Left ventricle myocardium inferior (tissue), 1 donor: ENCODE measurements at places on chromosomes 5 and 9. TPM values are rescaled to one million over a fixed set of nuclear protein-coding genes. Genes with fewer than 3 reads are reported as not detected.
A peak's percentile ranks its signal among the peaks of the same experiment; 100 is the strongest.

DNA sequence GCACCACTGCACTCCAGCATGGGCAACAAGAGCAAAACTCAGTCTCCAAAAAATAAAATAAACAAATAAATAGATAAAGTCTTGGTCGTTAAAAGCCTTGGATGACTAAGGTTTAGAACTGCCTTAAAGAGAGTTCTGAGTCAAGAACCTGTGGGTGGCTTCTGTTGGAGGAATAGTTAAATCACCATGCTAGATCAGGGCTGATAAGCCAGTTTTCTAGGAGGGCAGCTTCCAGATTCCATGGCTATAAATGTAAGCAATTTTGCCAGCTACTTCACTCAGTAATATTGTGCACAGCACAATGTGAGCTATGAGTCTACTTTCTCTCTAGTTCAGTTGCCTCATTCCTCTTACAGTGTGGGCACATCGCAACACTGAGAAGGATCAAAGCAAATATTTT, 242.1 kb upstream of the NUDT12 start:
- no peaks in the 10 kb centered on the region for H3K4me1 ChIP-seq
- no peaks in the 10 kb centered on the region for H3K27me3 ChIP-seq
- DNase-seq = no peak
- H3K36me3 ChIP-seq = no peaks in the 10 kb centered on the region

DNA sequence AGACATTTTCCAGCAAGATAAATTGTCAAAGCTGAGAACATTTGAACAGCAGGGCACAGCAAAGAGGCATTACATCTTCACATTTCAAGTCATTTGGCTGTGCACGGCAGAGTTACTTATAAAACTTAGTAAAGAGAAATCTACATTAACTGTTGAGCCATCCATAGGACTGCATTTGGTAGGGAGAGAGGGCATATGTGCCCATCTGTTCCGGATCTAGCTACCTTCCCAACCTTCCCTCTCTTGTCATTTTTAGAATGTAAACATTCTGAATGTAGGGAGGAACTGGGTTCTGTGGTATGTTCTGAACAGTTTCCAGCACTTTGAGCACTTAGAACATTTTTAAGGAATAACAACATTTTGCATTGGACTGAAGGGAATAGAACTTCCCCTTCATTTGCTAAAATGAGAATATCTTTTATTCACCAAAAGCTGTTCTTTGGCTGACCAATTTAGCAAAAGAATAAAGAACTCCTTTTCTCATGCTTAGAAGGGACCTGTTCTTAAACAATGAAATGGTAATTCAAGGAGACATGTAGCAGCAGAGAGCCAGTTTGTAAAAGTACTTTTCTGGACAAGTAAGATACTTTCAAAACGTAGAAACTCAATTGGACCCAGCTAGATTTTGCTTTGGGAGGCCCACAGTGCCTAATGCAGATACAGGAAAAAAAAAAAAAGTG, 104.4 kb downstream of the CETN3 start:
- DNase-seq = no peak
- no peak overlapping the region for H3K27ac ChIP-seq
- H3K27me3 ChIP-seq = no peaks in the 10 kb centered on the region

DNA sequence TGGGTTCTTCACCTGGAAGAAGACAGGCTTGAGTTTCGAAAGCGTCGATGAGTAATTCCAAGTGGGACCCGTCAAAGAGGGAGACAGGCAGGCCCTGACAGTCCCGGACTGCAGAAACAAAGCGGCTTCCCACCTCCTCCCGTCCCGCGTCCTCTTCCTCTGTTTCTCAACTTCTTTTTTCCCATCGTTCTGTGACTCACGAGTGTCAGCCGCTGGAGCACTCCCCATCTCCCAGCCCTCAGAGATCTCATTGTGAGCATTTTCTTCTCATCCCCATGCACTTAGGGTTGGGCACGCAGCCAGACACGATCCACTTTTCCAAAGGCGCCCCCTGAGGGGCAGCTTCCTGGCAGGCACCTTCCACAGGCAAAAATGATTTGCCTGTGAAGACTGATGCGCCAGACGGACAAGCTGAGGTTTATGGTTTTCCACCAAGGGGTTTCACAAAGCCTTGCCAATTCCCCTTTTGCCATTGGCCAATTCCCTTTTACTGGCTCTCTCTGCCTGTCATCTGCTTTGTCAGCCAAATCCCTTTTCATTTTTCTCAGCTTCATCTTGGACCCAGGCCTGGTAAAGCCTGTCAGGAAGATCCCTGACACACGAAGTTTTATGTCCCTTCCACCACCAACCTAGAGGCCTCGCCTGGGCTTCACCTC, 86.5 kb upstream of the ANKRD55 start:
- H3K27ac ChIP-seq = peak overlapping the region; percentile 74
- H3K4me1 ChIP-seq = peaks cover 15% of the 10 kb centered on the region
- H3K4me3 ChIP-seq = no peak overlapping the region

GRCh38 chr5:88396751-88397281, 128.2 kb upstream of the TMEM161B start:
- no peak overlapping the region for H3K27ac ChIP-seq
- peaks cover 11% of the 10 kb centered on the region for H3K4me1 ChIP-seq
- DNase-seq = no peak
- H3K4me3 ChIP-seq = peak overlapping the region; percentile 53
- no peaks in the 10 kb centered on the region for H3K27me3 ChIP-seq

GRCh38 chr9:122806661-122807060, 6.7 kb downstream of the OR1K1 start:
- DNase-seq = no peak
- H3K27ac ChIP-seq = no peak overlapping the region
- no peaks in the 10 kb centered on the region for H3K4me1 ChIP-seq

GRCh38 chr5:56608217-56608925, 207.0 kb upstream of the MAP3K1 start:
- DNase-seq = no peak
- no peak overlapping the region for H3K4me3 ChIP-seq
- H3K27me3 ChIP-seq = peaks cover 6% of the 10 kb centered on the region
- H3K27ac ChIP-seq = no peak overlapping the region

DNA sequence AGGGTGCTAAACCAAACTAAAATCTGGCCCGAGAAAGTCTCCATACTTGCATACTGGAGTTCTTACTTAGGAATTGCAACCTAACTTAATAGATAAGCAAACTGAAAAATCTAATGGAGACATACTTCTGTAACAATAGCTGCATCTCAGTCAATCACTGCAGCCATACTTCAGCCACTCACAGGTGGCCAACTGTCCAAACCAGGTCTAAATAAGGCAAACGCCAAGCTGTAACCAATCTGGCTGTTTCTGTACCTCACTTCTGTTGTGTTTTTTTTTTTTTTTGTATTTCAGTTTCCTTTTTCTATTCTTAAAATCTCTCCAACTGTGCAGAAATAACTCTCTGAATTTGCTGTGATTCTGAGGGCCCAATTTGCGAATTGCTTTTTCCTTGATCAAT, 4.4 kb upstream of the NDUFB6 start:
- peaks cover 19% of the 10 kb centered on the region for H3K4me1 ChIP-seq
- H3K4me3 ChIP-seq = no peak overlapping the region
- no peaks in the 10 kb centered on the region for H3K36me3 ChIP-seq
- peaks cover 18% of the 10 kb centered on the region for H3K27me3 ChIP-seq

GRCh38 chr9:130579738-130580463, 524 bp downstream of the FUBP3 start:
- H3K4me1 ChIP-seq = peaks cover 77% of the 10 kb centered on the region
- peak overlapping the region; percentile 97 for H3K27ac ChIP-seq
- H3K36me3 ChIP-seq = no peaks in the 10 kb centered on the region
- peak overlapping the region; percentile 90 for H3K4me3 ChIP-seq

DNA sequence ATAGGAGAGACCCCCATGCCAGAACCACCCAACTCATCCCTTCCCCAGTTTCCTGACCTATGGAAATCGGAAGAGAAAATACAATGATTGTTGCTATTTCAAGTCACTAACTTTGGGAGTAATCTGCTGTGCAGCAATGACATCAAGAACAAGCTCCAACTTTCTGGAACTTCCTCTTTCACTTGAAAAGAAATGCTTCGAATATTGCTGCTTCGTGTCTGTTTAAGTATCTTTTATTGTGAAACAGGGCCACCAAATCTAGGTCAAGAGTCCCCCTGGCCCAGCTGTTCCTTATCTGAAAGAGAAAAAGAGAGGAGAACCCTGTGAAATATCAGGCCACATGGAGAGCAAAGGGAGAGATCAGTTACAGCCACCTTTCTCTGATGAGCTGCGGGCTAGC, 59.4 kb upstream of the DNAH5 start:
- H3K4me1 ChIP-seq = no peaks in the 10 kb centered on the region
- no peaks in the 10 kb centered on the region for H3K27me3 ChIP-seq
- DNase-seq = no peak
- no peak overlapping the region for H3K27ac ChIP-seq
- H3K36me3 ChIP-seq = no peaks in the 10 kb centered on the region
- no peak overlapping the region for H3K4me3 ChIP-seq

DNA sequence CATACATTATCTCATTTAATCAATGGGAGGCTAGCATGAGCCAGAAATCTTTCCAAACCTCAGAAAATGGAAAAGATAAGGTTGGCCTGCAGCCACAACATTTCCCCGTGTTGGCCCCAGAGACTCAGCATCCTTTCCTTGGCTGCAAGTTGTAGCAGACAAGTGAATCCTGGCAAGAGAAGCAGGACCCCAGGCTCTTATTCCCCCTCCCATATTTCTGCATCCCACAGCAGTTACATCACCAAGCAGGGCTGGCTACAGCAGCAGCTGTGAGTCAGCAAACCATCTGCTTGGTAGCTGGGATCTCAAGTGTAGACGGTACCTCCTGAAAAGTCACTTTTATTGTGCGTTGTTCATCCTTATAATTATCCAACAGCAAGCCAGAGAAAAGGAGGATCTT, 212.4 kb downstream of the GNA14 start:
- no peaks in the 10 kb centered on the region for H3K36me3 ChIP-seq
- no peak overlapping the region for H3K4me3 ChIP-seq
- no peak overlapping the region for H3K27ac ChIP-seq
- no peak for DNase-seq

- H3K4me3 ChIP-seq = no peak overlapping the region
- no peak overlapping the region for H3K27ac ChIP-seq
- peaks cover 52% of the 10 kb centered on the region for H3K27me3 ChIP-seq
- no peak for DNase-seq
These were observed 19.6 kb downstream of the CRB2 start for GRCh38 chr9:123375469-123376132.

- H3K4me3 ChIP-seq = no peak overlapping the region
- H3K27ac ChIP-seq = no peak overlapping the region
- no peaks in the 10 kb centered on the region for H3K36me3 ChIP-seq
- H3K27me3 ChIP-seq = no peaks in the 10 kb centered on the region
- no peak for DNase-seq
These were observed 12.0 kb downstream of the TMEM8B start for GRCh38 chr9:35840881-35841644.

GRCh38 chr9:98801561-98801960, 5.2 kb upstream of the ANKS6 start:
- H3K36me3 ChIP-seq = no peaks in the 10 kb centered on the region
- H3K27ac ChIP-seq = no peak overlapping the region
- H3K4me3 ChIP-seq = no peak overlapping the region
- H3K4me1 ChIP-seq = peaks cover 4% of the 10 kb centered on the region
- H3K27me3 ChIP-seq = peaks cover 27% of the 10 kb centered on the region

DNA sequence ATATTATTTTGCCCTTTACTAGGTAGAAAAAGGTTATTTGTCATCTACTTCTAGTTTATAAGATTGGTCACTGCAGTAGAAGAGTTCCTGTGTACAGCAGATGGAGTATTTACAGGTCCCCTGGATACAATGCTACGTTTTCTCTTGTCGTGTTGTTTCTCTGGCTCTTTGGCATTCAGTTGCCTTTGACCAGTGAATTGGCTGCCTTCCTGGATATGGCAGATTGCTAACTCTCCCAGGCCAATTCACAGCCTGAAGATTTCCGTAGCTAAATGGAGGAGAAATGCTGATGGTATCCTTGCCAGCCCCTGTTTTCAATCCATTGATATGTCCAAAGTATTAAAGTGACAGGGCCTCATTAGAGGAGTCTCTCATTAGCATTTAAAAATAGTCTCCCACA, 32.5 kb upstream of the GNAQ start:
- no peaks in the 10 kb centered on the region for H3K27me3 ChIP-seq
- no peak overlapping the region for H3K4me3 ChIP-seq
- H3K4me1 ChIP-seq = no peaks in the 10 kb centered on the region
- no peaks in the 10 kb centered on the region for H3K36me3 ChIP-seq
- H3K27ac ChIP-seq = no peak overlapping the region
- DNase-seq = no peak

- H3K27ac ChIP-seq = peak overlapping the region; percentile 54
- no peak for DNase-seq
- H3K27me3 ChIP-seq = no peaks in the 10 kb centered on the region
- H3K4me3 ChIP-seq = no peak overlapping the region
- H3K36me3 ChIP-seq = no peaks in the 10 kb centered on the region
These were observed 150.8 kb downstream of the GRIA1 start for GRCh38 chr5:153641183-153641688.

DNA sequence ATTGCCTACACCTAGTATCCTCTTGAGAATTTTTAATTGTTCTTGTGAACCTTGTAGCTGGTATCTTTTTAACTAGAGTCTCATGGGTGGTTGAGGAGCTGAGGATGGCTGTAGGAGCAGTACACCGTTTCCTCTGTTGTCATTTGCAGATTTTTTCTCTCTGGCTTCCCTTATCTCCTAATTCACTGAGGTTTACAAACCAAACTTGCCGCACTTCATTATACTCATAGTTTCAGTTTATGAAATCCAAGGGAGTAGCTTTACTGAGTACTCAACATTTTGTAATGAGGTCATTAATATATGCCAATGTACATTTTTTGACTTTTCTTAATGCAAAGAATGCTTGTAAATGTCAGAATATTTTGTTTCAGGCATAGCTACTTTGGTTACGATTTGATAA, 154.2 kb downstream of the CCDC171 start:
- no peak overlapping the region for H3K4me3 ChIP-seq
- DNase-seq = no peak
- H3K4me1 ChIP-seq = no peaks in the 10 kb centered on the region
- no peaks in the 10 kb centered on the region for H3K27me3 ChIP-seq
- H3K36me3 ChIP-seq = no peaks in the 10 kb centered on the region

DNA sequence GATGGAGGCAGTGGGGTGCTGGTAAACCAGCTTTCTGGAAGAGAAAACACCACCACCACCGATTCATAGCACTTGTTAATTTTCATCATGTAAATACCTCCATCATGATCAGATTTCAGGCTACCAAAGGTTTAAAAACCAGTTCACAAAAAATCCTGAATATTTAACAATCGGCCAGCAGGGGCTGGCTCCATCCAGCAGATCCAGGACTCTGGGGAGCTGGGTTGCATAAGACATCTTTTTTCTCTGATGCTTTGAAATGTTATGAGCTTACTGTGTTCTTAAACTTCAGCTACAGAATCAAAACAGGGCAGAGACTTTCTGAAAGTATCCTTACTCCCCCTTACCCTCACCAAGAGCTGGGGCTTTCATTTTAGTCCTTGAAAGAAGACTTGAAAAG, 14.6 kb upstream of the RNF183 start:
- no peaks in the 10 kb centered on the region for H3K4me1 ChIP-seq
- no peaks in the 10 kb centered on the region for H3K27me3 ChIP-seq
- no peak overlapping the region for H3K4me3 ChIP-seq
- peaks cover 52% of the 10 kb centered on the region for H3K36me3 ChIP-seq
- no peak for DNase-seq

Gene GRM6
- not detected for total RNA-seq

Gene TEK
- 21.7 TPM for total RNA-seq

Gene SPATA31D4
- total RNA-seq = not detected

Gene RNF183
- total RNA-seq = not detected

Gene PCDHA9
- not detected for total RNA-seq

Gene CXCL14
- 0.49 TPM for total RNA-seq

Gene ACTBL2
- total RNA-seq = not detected

Gene CDKN2B
- total RNA-seq = 0.82 TPM
